ENCODE measurements at places on chromosomes 7 and 10. TPM values are rescaled to one million over a fixed set of nuclear protein-coding genes. Genes with fewer than 3 reads are reported as not detected.

GATAD1 gene
- total RNA-seq: 13.6 TPM

SCART1 gene
- 0.31 TPM for total RNA-seq

SPDYE2 gene
- total RNA-seq: not detected

TMEM139 gene
- total RNA-seq: 1.3 TPM

LAMB1 gene
- total RNA-seq: 107 TPM

CALN1 gene
- not detected for total RNA-seq

ERVW-1 gene
- total RNA-seq: not detected

ZCCHC24 gene
- 4.0 TPM for total RNA-seq

PLAU gene
- 106 TPM for total RNA-seq

HOXA9 gene
- 0.32 TPM for total RNA-seq

TMEM140 gene
- 0.97 TPM for total RNA-seq

STAG3 gene
- total RNA-seq: 0.40 TPM

HHEX gene
- 13.1 TPM for total RNA-seq

BZW2 gene
- total RNA-seq: 87.0 TPM

DRGX gene
- not detected for total RNA-seq

GTPBP10 gene
- total RNA-seq: 28.0 TPM

PRTFDC1 gene
- total RNA-seq: 22.2 TPM

CFAP70 gene
- total RNA-seq: 0.12 TPM

EPHA1 gene
- total RNA-seq: not detected

VWDE gene
- 0.29 TPM for total RNA-seq

OR2A14 gene
- not detected for total RNA-seq

TEX36 gene
- total RNA-seq: not detected

OR2A1 gene
- not detected for total RNA-seq

SLC13A1 gene
- total RNA-seq: not detected

ZNF777 gene
- 20.2 TPM for total RNA-seq

OR6B1 gene
- not detected for total RNA-seq

OR13A1 gene
- total RNA-seq: not detected

C10orf143 gene
- 1.1 TPM for total RNA-seq

PRKAR2B gene
- 2.9 TPM for total RNA-seq

CUL2 gene
- total RNA-seq: 24.8 TPM

TACR2 gene
- total RNA-seq: not detected

FBXO24 gene
- 0.07 TPM for total RNA-seq

CYP2C9 gene
- not detected for total RNA-seq

GRM3 gene
- not detected for total RNA-seq

ARMH3 gene
- total RNA-seq: 13.7 TPM

MET gene
- total RNA-seq: 91.6 TPM

RAB19 gene
- total RNA-seq: not detected

IDI2 gene
- total RNA-seq: not detected

All from A549 treated with ZK216348 at 1 μM for 4 hours (cell line).